Progenitor cell of endocrine pancreas (in vitro differentiated cells): ENCODE measurements at places on chromosomes 7 and 10. TPM values are rescaled to one million over a fixed set of nuclear protein-coding genes. Genes with fewer than 3 reads are reported as not detected.

The NRG3 gene
- 29.5 and 32.2 TPM in 2 replicates for total RNA-seq

The MBL2 gene
- total RNA-seq = not detected in 2 replicates

The IFIT1B gene
- not detected in 2 replicates for total RNA-seq

The GARIN1A gene
- total RNA-seq = 5.1 and 7.4 TPM in 2 replicates

The GIGYF1 gene
- total RNA-seq = 89.3 and 95.1 TPM in 2 replicates

The PRR15 gene
- 13.0 and 16.0 TPM in 2 replicates for total RNA-seq

The FERD3L gene
- total RNA-seq = not detected in 2 replicates

The CDC14C gene
- 0.22 TPM in 1 of 2 replicates, not detected in the other for total RNA-seq

The HGF gene
- not detected in 2 replicates for total RNA-seq

DNA sequence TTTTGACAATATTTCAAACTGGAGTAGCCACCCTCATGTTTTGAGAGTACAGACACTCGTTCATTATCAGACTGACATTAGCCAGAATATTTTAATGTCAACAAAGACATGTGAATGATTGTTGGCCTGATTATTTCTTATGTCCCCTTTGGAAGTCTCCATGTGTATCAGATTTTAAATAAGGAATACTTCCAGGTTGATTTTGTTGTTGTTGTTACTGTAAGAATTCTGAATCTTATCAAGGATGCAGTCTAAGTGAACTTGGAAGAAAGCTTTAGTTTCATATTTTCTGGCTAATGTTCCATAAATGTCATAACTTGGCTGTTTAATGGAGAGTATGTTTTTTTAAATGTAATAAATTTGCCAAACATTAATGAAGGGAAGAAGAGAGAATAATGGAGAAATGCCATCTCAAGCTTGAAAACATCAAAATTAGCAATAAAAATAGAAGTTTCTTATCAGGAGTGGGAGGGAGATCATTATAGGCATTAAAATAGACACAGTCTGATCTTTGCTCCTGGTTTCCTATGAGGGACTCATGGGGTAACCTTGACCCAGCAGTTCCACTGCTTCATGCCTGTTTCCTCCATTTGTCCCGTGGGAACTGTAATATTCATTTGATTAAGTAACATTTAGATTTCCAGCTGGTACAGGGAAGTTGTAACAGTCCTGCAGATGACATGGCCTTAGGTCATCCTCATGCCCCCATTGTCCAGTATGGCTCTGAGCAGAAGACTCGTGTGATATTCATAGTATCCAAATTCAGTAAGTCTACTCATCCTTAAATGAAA is 122.4 kb upstream of the KIAA1217 start:
- DNase-seq = no peak

- DNase-seq = no peak
Measured at GRCh38 chr7:112009081-112009480, 197.1 kb downstream of the DOCK4 start.

DNA sequence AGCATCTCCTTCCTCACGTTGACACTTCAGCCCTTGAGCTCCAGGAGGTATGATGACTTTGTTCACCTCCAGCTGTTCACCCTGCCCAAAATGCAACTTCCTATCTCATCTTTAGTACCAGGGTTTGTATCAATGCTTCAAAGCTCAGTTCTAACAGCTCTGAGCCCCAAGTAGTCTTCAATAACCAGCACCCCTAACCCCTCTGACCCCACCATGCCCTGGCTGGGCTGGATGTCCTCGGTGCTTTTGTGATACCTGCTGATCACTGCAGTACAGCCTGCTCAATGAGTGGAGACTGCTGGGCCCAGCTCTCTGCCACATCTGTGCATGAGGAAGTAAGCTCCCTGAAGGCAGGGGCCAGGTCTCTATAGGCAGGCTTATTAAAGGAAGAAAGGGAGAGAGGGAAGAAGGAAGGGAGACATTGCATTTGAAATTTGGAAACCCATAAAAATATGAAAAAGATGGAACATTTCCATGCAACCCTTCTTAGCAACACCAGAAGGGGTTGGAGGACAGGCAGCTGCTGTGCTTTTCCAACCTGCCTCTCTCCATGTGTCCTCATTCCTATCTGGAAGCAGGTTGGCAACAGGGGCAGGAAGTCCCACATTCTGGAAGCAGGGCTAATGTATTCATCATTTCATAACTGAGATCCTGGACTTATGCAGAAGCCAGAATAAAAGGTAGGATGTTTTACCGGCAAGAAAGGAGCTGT is 756.1 kb downstream of the GRID1 start:
- DNase-seq = no peak

GRCh38 chr7:75996476-75996875 is 2.1 kb upstream of the TMEM120A start:
- DNase-seq = no peak

DNA sequence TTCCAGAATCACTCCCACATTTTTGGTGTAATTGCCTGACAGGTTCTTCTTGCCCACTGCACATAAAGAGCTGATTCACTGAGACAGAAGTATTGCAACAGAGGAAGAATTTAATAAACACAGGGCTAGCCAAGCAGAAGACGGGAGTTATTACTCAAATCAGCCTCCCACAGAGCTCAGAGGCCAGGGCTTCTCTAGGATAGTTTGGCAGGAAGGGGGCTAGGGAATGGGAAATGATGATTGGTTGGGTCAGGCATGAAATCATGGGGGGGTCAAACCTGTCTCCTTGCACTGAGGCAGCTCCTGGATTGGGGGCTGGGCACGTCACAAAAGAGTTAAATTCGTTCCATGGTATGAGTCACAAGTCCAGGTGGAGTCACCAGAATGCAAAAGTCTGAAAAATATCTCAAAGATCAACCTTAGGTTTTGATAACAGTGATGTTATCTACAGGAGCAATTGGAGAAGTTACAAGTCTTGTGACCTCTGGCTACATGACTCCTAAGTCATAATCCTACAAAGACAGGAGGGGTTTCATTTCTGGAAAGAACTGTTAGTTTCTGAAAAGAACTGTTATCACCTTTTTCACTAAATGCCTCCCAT is 30.2 kb upstream of the ERCC6 start:
- DNase-seq = no peak

- no peak for DNase-seq
Measured at GRCh38 chr10:127228195-127228787, 31.9 kb upstream of the INSYN2A start.

- no peak for DNase-seq
Measured at GRCh38 chr10:130440971-130441370, 304.8 kb downstream of the GLRX3 start.

DNA sequence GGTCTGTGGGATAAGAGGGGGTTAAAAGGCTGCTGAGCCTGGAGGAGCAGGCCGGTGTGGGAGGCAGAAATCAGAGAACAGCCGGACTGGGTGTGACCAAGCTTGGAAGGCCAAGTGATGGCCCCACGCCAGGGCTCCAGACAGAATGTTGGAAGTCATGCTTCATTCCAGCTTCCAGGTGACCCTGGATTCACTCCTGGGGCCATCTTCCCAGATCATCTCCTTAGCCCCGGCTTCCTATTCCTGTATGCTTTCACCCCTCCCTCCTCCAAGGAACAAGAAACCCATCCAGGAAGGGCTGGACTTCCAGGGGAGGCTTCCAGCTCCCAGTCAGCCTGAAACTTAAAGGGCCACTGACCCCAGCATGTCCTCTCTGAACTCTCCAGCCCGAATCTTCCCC is 1.0 kb downstream of the INMT start:
- DNase-seq = no peak

- no peak for DNase-seq
Measured at GRCh38 chr10:87503886-87504285, 807 bp upstream of the MINPP1 start.
